ENCODE measurements at places on chromosomes 5 and 9.
A peak's percentile ranks its signal among the peaks of the same experiment; 100 is the strongest.

- no peak for DNase-seq
These were observed 21.0 kb downstream of the DIAPH1 start for GRCh38 chr5:141597814-141598213.

GRCh38 chr5:168042284-168043068 is 249.0 kb upstream of the WWC1 start:
- DNase-seq = no peak

GRCh38 chr9:125950880-125951471 is 203.8 kb downstream of the PBX3 start:
- DNase-seq = no peak

- DNase-seq = no peak
These were observed 249.0 kb downstream of the SEC61B start for GRCh38 chr9:99471033-99471432.

- DNase-seq = no peak
These were observed 1731.2 kb upstream of the CDH6 start for GRCh38 chr5:29462241-29462640.

DNA sequence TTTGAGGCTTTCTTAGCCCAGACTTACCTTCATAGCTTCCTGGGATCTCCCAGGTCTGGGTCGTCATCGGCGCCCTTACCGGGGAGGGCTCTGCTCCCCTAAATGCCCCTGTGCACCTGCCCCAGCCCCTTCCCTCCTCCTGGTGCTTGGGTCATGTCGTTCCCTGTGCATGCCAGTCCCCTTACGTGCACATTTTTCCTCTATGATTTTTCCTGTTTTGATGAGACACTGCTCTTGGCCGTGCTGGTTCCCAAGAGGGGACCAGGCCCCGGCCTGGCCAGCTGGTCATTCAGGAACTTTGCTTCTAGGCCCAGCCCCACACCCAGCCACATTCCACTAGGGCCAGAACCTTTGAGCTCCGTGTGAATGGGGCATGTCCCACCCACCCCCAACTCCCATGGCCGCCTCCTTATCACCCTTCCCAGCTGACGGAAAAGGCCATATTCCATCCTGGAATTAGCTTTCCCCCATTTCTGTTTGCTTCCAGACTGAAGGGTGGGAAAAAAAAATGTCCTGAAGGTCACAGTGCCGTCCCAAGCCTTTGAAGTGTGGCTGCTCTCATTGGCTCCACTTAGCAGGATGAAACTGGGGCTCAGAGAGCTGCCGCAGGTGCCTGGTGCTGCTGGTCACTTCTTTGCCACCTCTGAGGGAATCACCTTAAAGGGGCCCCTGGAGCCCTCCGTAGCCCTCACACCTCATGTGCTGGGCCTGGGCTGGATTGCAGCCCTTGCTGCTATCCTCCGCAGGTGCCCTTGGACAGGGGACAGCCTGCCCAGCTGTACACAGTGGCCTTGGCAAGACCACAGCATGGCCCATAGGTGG is 25.1 kb downstream of the ERGIC1 start:
- DNase-seq = peak; percentile 64

DNA sequence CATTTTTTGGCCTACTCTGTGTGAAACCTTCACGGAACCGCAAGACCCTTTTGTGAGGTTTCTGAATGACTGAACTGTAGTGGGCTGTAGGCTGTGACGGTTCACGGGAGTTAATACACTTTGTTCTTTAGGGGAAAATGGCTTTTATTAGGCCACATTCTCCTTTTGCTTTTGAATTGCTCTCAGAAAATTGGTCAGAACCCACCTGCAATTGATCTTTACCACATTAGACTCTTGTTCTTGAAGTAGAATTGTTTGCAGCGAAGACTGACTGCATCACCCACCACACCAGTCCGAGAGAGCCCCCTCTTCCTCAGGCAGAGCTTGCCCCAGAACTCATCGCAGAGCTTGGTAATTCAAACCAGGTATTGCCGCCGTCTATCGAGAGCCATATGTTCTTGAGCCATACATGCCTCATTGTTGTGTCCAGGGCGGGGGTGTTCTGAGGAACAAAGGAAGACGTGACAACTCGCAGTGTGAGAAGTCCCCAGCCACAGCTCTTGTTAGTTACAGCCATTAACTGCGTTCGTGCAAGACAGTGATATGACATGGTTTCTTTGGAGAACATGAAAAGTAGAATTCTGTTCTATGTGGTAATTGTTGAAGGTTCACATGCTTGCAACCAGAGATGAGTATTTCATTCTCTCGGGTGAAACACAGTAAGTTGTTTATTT is 166.4 kb upstream of the OTULINL start:
- DNase-seq = peak; percentile 44

- no peak for DNase-seq
These were observed 234.2 kb downstream of the SYK start for GRCh38 chr9:91035825-91036208.

GRCh38 chr9:105681724-105682123 is 12.6 kb upstream of the TMEM38B start:
- DNase-seq = peak; percentile 66

- DNase-seq = no peak
These were observed 67.2 kb downstream of the MVB12B start for GRCh38 chr9:126393876-126394275.

DNA sequence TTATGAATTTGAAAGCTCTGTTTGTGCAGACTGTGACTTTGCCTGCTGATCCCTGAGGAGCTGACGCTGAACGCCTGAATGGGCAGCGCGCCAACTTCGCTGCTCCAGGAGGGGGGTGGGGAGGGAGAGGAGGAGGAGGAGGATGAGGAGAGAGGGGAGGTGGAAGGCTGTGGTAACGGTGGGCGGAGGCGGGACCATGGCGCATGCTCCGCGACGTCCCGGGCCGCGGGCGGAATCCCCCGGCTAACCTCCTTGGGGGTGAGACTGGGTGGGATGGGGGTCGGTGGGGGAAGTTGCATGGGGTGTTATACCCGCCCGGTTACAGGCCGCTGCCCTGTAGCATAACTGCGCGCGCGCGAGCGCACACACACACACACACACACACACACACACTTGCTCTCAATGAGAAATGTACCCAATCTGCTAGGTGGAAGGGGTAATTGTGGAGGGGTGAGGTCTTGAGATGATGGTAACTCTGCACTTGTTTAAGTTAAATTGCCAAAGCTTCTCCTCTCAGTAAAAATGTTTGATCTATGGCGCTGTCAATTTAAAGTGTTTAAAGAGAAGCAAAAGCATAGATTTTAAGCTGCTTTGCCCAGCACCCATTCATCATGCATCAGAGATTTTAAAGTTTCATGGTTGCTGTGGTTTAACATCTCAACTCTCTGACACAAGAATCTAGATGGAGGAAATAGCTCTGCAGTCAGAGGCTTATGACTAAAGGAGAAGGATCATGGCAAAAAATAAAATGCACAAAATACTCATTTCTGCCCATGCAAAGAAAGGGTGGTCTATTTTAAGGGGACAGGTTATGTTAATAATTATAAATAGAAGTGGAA is 76.6 kb upstream of the TBCA start:
- DNase-seq = peak; percentile 84

DNA sequence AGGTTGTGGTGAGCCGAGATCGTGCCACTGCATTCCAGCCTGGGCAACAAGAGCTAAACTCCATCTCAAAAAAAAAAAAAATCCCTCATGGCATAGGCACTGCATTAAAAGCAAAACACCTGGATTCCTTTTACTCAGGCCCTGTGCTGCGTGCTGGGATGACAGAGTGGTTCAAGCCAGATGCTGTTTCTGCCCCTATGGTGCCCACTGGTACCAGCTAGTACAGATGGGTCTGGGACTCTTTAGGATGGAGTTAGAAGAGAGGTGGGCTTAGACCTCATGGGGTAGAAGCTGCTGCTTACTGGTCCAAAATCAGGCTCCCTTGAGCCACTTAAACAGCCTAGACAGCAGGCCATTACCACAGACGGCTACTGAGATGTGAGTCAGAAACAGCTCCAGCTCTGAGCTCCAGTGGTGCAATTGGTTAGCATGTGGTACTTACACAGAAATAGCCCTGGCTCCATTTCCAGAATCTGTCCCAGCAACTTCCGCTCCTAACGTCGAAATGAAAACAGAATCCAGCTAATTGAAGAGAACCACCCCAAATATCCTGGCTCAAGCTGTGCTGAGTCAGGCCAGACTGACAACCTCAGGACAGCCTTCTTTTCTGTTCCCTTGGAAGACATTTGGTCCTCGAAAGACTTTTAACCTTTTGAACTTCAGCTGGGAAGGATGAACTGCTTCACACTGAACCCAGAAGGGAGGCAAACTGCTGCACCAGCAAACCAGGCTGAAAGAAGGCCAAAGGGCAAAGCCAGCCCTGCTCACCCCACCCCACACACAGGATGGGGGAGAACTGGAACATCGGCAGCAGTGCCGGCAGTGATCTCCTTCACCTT is 15.5 kb downstream of the C5orf15 start:
- peak; percentile 81 for DNase-seq

Measured in fibroblast of skin of right biceps (primary cell).